Transverse colon (tissue), 4 donors: ENCODE measurements at places on chromosomes 5 and 9. TPM values are rescaled to one million over a fixed set of nuclear protein-coding genes. Genes with fewer than 3 reads are reported as not detected.
A peak's percentile ranks its signal among the peaks of the same experiment; 100 is the strongest.

GRCh38 chr5:179764056-179764455 is 29.7 kb upstream of the LTC4S start:
- no peak overlapping the region for H3K27ac ChIP-seq
- H3K4me3 ChIP-seq: no peak overlapping the region
- DNase-seq: no peak
- no peaks in the 10 kb centered on the region for H3K27me3 ChIP-seq
- H3K4me1 ChIP-seq: peaks cover 34% of the 10 kb centered on the region
- H3K36me3 ChIP-seq: peaks cover 8% of the 10 kb centered on the region

Gene INSL4
- total RNA-seq: not detected

DNA sequence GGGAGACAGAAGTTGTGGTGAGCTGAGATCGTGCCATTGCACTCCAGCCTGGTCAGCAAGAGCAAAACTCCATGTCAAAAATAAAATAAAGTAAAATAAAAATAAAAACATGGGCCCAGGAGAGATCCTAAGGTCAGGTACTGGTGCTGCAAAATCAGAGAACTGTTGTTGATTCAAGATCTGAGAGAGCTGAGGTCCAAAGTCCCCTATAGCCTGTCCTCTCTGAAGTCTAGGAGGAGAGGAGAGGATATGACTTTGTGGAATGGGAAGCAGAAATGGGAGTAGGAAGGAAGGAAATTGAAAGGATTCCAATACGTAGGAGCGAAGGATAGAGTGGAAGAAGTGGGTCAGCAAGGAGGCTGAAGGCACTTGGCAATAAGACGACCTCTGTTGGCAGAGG is 4.6 kb upstream of the OR1L4 start:
- no peak for DNase-seq
- H3K4me1 ChIP-seq: no peaks in the 10 kb centered on the region
- no peak overlapping the region for H3K27ac ChIP-seq
- no peak overlapping the region for H3K4me3 ChIP-seq
- H3K27me3 ChIP-seq: no peaks in the 10 kb centered on the region

DNA sequence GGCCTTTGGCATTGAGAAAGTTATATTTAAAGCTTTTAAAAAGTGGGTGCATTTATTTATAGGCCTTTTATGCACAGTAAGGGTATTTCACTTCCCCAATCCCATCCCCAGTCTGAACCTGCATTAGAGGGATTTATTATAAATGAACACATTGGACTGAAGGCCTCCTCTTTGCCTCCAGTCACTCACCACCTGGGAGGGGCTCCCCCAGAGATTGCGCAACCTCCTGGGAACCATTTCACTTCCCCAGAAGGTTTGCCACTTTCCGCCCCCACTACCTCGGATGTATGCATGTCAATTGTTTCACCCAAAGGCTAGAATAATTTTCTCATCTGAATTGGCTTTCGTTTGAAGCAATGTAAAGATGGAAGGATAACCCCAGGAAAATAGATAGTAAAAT is 29.8 kb upstream of the VCAN start:
- no peaks in the 10 kb centered on the region for H3K36me3 ChIP-seq
- H3K27me3 ChIP-seq: no peaks in the 10 kb centered on the region
- no peaks in the 10 kb centered on the region for H3K4me1 ChIP-seq
- H3K4me3 ChIP-seq: no peak overlapping the region
- DNase-seq: no peak

Gene SPATA9
- total RNA-seq: not detected

DNA sequence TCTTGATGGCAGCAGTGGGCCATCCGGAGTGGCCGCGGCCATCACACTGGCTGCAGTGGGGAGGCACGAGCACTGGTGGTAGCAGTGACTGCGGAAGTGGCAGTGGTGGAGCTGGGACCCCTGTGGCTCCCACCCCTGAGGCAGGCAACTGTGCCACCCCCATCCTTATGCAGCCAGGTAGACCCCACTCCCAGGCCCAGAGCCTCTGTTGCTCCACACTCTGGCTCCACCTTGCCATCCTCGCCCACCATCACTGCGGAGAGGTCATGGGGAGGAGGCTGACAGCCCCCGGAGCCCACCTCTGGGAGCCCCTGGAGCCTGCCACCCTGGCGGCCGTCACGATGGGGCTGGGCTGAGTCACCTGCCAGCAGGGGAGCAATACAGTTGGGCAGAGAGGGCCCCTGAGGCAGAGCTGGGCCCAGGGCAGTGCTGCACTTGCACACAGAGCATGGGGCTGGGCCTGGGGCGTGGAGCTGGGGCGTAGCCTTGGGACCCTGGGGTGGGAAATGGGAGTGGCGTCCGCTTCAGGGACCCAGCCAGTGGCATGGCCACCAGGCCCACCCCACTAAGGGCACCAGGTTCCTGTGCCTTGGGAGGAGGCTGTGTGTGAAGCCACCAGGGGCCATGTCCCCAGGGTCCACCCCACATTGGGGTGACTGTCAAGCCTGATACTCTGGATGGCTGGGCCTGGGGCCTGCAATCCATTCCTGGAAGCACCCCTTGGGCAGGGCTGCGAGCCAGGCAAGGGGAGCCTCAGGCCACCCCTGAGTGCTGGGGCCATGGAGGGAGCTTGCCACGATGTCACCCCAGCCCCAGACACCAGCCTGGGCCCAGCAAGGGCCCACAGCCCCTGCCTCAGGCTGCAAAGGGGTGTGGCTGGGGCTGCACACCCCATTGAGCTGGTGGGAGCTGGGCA is 7.7 kb downstream of the AMBP start:
- peaks cover 4% of the 10 kb centered on the region for H3K27me3 ChIP-seq
- H3K4me1 ChIP-seq: peaks cover 7% of the 10 kb centered on the region
- no peak overlapping the region for H3K4me3 ChIP-seq
- no peak for DNase-seq
- no peak overlapping the region for H3K27ac ChIP-seq

Gene GDNF
- total RNA-seq: 2.4 TPM

Gene FBP1
- 46.2 TPM for total RNA-seq

GRCh38 chr9:134942788-134943184 is 25.1 kb upstream of the FCN1 start:
- no peaks in the 10 kb centered on the region for H3K4me1 ChIP-seq
- H3K27me3 ChIP-seq: peaks cover 29% of the 10 kb centered on the region
- no peak overlapping the region for H3K4me3 ChIP-seq
- H3K36me3 ChIP-seq: no peaks in the 10 kb centered on the region
- no peak overlapping the region for H3K27ac ChIP-seq
- no peak for DNase-seq

DNA sequence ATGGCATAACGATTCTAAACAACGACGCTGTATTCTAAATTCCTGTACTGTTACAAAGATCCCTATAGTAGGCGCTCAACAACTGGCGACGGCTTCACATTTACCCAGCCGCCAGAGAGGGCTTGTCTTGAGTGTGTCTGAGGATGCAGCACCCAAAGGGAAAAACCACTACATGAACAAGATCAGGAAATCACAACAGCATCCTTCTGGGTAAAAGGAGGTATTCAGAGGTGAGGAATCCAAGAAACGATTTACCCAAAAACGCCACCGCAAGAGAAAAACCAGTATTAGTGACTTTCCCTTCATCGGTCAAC is 711 bp downstream of the TTC33 start:
- H3K27ac ChIP-seq: peak overlapping the region; percentile 99
- peaks cover 9% of the 10 kb centered on the region for H3K4me1 ChIP-seq
- H3K27me3 ChIP-seq: no peaks in the 10 kb centered on the region
- H3K4me3 ChIP-seq: peak overlapping the region; percentile 75
- H3K36me3 ChIP-seq: no peaks in the 10 kb centered on the region

GRCh38 chr5:81687292-81687691 is 63.6 kb downstream of the SSBP2 start:
- no peak overlapping the region for H3K4me3 ChIP-seq
- no peaks in the 10 kb centered on the region for H3K4me1 ChIP-seq
- no peaks in the 10 kb centered on the region for H3K36me3 ChIP-seq
- DNase-seq: no peak

Gene RAB3C
- 0.55 TPM for total RNA-seq

Gene RPS14
- 1,671 TPM for total RNA-seq

- no peak overlapping the region for H3K4me3 ChIP-seq
- no peaks in the 10 kb centered on the region for H3K36me3 ChIP-seq
- peaks cover 2% of the 10 kb centered on the region for H3K27me3 ChIP-seq
- no peaks in the 10 kb centered on the region for H3K4me1 ChIP-seq
Measured at GRCh38 chr5:76153271-76153670, 70.1 kb downstream of the SV2C start.

Gene PLAC8L1
- not detected for total RNA-seq

GRCh38 chr5:76469656-76470290 is 66.7 kb downstream of the IQGAP2 start:
- H3K27me3 ChIP-seq: no peaks in the 10 kb centered on the region
- peaks cover 35% of the 10 kb centered on the region for H3K4me1 ChIP-seq
- no peak overlapping the region for H3K4me3 ChIP-seq

- no peak overlapping the region for H3K27ac ChIP-seq
- H3K36me3 ChIP-seq: no peaks in the 10 kb centered on the region
- no peaks in the 10 kb centered on the region for H3K27me3 ChIP-seq
- no peaks in the 10 kb centered on the region for H3K4me1 ChIP-seq
- no peak for DNase-seq
Measured at GRCh38 chr9:82131072-82131471, 142.5 kb downstream of the SPATA31D1 start.

Gene CMYA5
- 3.0 TPM for total RNA-seq

GRCh38 chr5:151031554-151031953 is 11.2 kb downstream of the GPX3 start:
- peak overlapping the region; percentile 88 for H3K27ac ChIP-seq
- no peak for DNase-seq
- H3K4me1 ChIP-seq: peaks cover 7% of the 10 kb centered on the region
- no peaks in the 10 kb centered on the region for H3K36me3 ChIP-seq
- no peak overlapping the region for H3K4me3 ChIP-seq
- no peaks in the 10 kb centered on the region for H3K27me3 ChIP-seq

Gene STK32A
- total RNA-seq: not detected

DNA sequence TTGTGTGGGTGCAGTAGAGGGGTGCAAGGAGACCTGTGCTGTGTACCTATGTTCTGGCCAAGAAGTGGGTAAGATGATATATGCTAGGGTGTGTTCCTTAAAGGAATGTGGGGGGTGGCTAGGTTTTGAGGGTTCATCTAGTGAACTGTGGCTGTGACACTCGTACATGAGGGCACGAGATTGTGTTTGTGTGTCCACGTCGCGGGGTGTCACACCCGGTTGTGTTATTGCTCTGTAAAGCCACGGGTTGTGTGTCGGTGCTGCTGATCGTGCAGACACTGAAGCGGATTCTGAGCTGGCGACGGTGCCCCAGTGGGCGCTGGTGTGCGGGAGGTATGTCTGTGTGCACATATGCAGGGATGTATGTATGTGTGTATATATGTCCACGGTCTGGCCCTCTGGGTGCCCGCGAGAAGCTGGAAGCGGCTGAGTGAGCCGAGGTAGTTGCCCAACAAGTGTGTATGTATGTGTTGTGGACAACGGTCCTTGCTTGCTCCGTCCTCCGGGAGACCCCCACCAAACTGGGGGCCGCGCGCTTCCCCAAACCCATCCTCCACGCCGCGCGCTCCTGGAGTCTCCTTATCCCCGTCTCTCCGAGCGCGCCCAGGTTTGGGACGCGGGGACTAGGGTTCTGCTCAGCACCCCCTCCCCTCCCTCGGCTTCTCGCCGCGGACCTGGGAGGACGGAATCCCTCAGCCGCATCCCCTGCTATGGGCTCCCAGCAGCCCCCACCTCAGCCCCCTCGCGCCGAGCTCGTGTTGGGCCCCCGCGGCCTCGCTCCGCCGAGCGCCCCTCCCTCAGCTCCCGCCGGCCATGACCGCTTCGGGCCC is 639 bp downstream of the PCDH1 start:
- peak overlapping the region; percentile 65 for H3K4me3 ChIP-seq
- H3K4me1 ChIP-seq: peaks cover 60% of the 10 kb centered on the region
- peak overlapping the region; percentile 95 for H3K27ac ChIP-seq

GRCh38 chr9:118162716-118163115 is 458.5 kb downstream of the TLR4 start:
- H3K27ac ChIP-seq: no peak overlapping the region
- no peaks in the 10 kb centered on the region for H3K27me3 ChIP-seq
- H3K36me3 ChIP-seq: no peaks in the 10 kb centered on the region
- no peak for DNase-seq
- H3K4me1 ChIP-seq: no peaks in the 10 kb centered on the region

- H3K4me1 ChIP-seq: no peaks in the 10 kb centered on the region
- H3K27ac ChIP-seq: no peak overlapping the region
- H3K27me3 ChIP-seq: no peaks in the 10 kb centered on the region
- no peaks in the 10 kb centered on the region for H3K36me3 ChIP-seq
- DNase-seq: no peak
Measured at GRCh38 chr9:116243708-116244107, 90.1 kb downstream of the PAPPA start.

Gene CPEB4
- total RNA-seq: 23.6 TPM

DNA sequence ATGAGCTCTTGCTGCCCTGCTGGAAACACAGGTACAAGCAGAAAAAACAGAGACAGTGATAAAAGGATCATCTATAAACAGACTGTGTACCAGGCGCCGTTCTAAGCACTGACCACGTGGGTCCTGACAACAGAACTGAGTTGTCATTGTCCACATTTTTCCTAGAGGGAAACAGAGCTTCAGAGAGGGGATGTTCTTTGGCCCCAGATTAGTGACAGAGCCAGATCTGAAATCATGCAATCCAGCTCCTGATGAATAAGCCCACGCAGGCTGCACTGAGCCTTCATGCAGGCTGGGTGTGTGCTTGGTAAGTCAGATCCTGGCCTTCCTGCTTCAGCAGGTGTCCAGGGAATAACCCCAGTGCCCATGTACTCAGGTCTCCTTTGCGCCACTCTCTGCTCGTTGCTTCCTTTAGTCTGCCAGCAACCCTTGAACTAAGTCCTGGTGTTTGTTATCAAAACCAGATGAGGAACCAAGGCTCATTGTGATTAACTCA is 22.8 kb upstream of the TCF7 start:
- H3K4me1 ChIP-seq: peaks cover 2% of the 10 kb centered on the region
- no peak overlapping the region for H3K4me3 ChIP-seq
- peak overlapping the region; percentile 7 for H3K27ac ChIP-seq
- no peak for DNase-seq
- no peaks in the 10 kb centered on the region for H3K36me3 ChIP-seq
- no peaks in the 10 kb centered on the region for H3K27me3 ChIP-seq

- no peaks in the 10 kb centered on the region for H3K27me3 ChIP-seq
- H3K4me3 ChIP-seq: no peak overlapping the region
- H3K36me3 ChIP-seq: no peaks in the 10 kb centered on the region
- no peak for DNase-seq
Measured at GRCh38 chr9:129484352-129485000, 136.4 kb downstream of the C9orf50 start.

DNA sequence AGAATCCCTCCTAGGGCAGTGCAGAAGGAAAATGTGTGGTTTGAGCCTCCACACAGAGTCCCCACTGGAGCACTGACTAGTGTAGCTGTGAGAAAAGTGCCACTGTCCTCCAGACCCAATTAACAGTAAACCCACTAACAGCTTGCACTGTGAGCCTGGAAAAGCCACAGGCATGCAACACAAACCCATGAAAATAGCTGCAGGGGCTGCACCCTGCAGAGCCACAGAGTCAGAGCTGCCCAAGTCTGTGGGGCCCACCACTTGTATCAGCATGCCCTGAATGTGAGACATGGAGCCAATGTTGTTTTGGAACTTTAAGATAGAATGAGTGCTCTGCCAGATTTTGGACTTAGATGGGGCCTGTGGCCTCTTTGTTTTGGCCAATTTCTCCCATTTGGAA is 119.8 kb upstream of the CDH9 start:
- H3K27me3 ChIP-seq: no peaks in the 10 kb centered on the region
- no peaks in the 10 kb centered on the region for H3K36me3 ChIP-seq
- DNase-seq: no peak
